ENCODE measurements at places on chromosomes 2 and 18.

DNA sequence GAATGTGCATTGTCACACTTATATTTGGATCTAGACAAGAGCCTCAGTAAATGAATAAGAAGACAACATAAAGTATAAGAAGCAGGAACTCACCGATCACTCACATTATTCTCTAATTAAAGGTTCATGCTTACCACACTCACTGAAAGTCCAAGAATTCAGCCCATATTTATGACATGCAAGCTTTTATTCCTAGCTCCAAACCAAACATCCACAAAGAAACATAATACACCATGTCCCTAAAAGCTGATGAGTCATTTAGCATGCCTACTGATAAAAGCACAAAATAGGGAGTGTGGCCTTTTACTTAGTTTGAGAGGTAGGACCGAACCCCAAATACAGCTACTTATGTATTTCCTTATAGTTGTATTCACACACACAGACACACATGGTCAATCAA is 1094.6 kb upstream of the CDH2 start:
- no peak for DNase-seq

DNA sequence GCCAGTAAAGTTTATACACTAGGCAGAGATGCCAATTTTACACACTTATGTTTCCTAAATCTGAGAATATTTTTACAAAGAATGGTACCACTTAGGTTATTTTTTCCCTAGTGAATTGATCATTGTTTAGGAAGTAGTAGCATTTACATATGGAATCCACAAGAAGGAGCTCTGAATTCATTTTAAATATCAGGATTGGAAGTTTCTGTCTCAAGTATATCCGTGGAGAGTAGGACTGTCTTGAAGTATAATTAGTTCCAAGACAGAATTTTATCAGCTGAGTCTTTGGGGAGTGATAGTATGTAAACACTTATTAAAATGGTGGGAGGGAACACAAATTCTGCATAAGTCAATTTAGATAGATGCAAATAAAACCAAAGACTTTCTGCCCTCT is 82.3 kb upstream of the FAM98A start:
- DNase-seq = no peak

GRCh38 chr18:35141077-35141476 is 99.8 kb upstream of the ZNF397 start:
- DNase-seq = no peak

DNA sequence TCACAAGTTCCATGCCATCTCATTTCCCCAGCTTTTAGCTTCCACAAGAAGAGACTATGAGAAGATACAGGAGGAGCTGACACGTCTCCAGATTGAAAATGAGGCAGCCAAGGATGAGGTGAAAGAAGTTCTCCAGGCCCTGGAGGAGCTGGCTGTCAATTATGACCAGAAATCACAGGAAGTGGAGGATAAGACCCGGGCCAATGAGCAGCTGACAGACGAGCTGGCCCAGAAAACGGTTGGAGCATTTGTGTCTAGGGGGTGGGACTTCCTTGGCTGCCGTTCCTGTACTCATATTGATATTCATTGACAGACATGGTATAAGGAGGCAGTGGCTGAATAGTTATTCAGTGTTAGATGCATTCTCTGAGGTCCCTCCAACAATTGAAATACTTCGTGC is 57.2 kb upstream of the LYPD6B start:
- DNase-seq = no peak

GRCh38 chr2:18284331-18284730 is 276.1 kb downstream of the RDH14 start:
- DNase-seq = no peak

DNA sequence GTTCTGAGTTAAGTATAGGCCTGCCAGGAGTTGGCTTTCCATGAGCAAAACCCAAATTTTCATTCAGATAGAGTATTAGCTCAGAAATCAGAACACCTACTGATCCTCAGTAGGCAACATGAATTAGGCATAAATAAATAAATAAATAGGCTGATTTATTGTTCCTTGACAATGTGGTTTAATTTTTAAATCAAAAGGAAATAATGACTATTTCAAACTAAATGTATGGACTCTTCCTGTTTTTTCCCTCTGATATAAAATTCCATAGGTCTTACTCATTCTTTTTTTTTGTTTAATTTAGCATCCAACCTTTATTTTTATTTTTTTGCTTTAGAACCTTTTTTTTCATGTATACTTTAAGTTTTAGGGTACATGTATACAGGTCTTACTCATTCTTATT is 140.2 kb upstream of the ITGA6 start:
- no peak for DNase-seq

DNA sequence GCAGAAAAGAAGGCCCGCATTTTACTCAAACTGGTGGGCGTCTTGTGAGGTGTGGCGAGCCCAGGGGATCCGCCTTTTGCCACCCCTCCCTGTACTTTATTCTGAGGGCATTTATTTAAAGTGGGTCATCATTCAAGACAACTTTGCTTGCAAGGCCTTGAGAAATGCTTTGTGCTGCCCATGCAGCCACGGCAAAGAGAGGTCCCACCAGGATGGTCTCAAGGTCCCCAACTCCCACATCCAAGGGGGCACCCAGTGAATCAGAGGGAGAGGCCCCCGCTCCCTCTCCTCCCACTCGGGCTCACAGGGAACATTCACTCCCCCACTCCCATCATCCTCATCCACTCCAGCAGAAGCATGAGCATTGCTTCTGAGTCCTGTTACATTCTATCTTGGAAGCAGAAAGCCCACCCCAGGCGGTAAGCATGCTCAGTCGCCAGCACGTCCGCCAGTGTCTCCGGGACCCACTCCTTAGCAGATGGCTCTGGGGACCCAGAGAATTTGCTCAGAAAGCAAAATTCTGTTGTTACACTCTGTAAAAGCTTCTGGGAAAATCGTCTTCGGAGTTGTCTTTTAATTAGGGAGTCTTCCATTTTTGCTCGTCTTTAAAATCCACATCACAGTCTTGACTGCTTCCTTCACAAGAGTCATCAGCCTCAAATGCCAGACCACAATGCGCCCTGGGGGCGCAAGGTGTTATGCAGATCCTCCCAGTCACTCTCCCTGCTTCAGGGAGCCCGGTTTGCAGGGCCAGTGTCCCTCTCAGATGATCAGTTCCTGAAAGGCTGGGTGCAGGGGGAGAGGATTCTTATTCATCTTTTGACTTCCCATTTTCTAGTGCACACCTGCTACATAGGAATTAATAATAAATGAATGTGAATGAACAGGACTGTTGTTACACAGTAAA is 99.4 kb upstream of the NCK2 start:
- DNase-seq = no peak

DNA sequence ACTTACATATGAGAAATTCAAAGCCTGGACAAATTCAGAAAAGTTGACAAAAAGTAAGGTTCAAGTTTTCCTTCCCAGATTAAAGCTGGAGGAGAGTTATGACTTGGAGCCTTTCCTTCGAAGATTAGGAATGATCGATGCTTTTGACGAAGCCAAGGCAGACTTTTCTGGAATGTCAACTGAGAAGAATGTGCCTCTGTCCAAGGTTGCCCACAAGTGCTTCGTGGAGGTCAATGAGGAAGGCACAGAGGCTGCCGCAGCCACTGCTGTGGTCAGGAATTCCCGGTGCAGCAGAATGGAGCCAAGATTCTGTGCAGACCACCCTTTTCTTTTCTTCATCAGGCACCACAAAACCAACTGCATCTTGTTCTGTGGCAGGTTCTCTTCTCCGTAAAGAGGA is 17.0 kb downstream of the SERPINB8 start:
- DNase-seq = no peak

DNA sequence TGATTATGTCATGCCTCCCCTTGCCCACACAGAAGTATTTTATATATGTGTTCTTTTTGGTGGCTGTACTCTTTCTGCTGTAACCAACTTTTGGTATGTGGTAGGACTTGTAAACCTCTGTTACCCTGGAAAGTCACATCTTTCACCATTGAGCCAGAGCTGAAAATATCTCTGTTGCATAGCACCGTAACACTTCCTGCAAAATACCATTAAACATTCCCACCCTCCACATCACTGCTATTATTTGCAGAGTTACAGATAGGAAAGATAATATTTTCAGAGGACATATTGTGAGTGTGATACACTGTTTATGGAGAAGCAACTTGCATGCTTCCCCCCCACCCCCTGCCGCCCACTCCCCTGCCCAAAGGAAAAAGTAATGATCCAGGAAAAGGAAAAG is 44.8 kb downstream of the CAB39 start:
- no peak for DNase-seq

DNA sequence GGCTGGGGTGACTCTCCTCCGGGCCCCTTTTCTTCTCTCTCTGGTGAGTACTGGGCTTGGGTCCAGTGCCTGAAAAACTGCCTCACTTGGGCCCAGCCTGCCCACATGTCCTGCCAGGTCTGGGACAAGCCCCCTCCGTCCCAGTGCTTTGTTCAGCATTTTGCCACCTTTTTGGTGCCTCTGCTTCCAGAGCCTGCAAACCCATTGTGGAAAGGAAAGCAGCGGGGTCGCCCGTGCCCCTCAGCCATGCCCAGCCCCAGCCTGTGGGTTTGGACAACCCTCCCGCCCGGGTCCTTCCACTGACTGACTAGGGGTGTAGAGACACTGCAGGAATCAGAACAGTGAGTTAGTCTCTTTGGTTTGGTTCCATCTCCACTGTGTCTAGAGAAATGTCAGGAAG is 140.7 kb upstream of the ALKAL2 start:
- no peak for DNase-seq

- DNase-seq = no peak
Measured at GRCh38 chr2:101803945-101804696, 106.6 kb downstream of the MAP4K4 start.

DNA sequence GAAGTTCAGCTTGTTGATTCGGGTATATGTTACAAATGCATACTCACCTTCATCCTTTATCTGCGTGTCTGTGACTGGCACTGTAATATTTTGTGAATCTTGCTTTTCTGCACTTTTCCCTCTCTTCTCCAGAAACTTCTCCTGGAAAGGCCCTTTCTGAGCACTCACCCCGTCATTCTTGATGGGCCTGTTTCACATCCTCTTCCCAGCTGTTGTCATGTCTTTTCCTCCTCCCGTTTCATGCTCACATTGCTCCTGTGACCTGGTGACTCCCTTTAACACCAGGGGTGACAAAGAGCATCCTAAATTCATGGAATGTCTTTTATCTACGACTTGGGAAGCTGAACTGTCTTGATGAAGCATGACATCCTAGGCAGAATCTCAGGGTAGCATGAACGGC is 65.8 kb downstream of the CD8B2 start:
- DNase-seq = no peak

GRCh38 chr2:167651406-167652151 is 595.8 kb downstream of the STK39 start:
- no peak for DNase-seq

DNA sequence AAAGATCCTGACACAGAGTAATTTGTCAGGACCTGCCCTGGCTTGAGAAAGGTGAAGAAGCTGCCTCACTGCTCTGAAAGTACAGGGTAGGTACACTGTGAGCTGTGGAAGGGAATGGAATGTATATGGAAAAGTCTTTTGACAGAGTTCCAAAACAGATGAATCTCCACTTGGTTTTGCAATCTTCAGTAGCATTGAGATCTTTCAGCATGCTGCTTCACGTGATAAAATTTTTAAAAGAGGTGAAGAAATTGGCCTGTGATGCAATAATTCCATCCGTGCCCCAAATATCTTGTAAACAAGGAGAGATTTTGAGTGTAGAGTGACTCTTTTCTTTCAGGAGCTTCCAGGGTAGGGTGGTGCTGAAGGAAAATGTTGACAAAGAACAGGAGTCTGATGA is 123.1 kb downstream of the OSR1 start:
- no peak for DNase-seq

DNA sequence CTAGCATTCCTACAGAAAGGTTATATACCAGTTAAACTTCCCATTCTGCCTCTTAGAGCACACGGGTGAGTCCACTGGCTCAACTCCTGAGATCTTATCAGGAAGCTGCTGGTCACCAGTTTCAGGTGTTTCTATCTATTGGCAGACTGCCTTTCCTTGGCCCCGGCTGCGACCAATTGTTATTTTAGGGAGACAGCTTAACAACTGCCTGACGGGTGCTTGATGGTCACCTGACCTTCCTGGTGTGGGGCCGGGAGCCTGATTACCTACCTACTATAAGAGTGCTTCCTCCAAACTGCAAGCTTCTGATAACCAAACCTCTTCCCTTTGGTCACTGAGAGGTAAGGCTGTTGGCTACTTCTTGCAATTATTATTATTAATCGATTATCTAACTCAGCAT is 122.1 kb upstream of the XIRP2 start:
- DNase-seq = no peak

DNA sequence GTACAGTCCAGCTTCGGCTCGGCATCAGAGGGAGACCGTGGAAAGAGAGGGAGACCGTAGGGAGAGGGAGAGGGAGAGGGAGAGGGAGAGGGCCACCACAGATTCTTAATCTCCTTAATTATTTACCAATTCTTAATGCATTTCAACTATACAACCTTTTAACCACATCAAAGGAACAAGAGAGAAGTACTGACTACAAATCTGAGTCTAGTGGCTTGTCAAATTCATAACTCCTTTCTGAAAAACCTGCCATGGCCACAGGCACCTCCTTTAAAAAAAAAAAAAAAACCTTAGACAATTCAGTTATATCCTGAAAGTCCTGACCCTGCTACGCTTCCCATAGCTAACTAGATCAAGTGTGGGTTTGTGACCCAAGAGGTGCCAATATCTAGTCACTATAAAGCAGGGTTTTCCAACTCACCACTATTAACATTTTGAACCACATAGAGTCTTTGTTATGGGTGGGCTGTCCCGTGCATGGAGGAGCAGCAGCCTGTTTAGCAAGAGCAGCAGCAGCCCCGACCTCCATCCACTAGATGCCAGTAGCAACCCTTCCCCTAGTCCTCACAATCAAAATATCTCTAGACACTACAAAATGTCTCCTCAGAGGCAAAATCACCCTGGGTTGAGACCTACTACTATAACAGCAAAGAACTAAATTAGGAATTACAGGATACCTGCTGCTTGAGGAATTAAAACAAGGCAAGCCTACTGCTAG is 6.8 kb downstream of the ESCO1 start:
- no peak for DNase-seq

DNA sequence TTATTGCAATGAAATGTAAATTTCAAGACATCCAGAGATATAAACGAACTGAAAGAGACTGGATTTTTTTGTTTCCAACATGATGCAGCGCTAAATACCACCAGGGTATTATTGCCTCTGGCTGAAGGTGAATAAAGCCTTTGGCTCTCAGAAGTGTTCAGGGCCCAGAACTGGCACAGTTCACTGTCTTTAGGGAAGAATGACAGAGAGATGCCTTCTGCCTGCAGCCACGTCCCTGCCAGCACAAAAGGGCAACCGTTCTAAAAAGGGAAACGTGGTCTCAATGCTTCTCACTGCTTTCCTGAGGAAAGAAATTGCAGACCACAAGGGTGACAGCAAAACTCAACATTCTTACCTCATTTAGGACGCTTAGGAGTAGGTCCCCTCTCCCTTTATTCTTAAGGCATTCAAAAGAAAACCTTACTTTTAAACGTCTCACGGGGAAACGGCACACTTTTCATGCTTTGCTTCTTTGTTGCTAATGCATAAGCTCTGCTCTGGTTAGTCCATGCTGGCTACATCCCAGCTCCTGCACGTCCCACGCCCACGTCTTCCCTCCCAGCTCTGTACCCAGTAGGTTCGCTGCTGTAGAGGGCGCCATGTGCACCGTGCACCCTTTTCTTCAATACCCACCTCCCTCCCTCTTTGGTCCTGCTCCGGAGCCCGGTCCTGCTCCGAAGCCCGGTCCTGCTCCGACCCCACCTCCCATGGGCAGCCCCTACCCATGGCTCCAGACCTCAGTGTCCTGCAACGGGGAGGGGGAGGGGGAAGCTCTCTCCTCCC is 171.0 kb downstream of the HRH4 start:
- DNase-seq = peak; percentile 5

Data from bone marrow (tissue), 2 donors.